Hematopoietic multipotent progenitor cell treated with erythropoietin and hydrocortisone succinate and interleukin-3 and kit ligand, for 17 days (in vitro differentiated cells): ENCODE measurements at places on chromosomes 3 and 15.

DNA sequence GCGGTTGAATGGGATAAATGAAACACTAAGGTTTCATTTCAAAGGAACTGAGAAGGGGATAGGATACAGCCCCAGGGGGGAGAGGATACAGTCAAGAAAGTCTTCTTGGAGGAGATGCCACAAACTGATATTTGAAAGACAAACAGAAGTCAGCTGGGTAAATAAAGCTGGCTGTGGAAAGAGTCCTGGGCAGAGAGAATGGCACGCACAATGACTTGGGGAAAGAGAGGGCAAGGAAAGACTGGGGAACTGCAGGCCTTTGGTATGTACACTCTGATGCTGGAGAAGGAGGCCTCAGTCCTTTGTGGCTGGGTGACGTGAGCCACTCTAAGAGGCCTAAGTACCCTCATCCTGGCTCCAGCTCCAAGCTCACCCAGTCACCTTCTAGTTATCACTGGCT is 45.2 kb upstream of the LMCD1 start:
- DNase-seq = no peak

DNA sequence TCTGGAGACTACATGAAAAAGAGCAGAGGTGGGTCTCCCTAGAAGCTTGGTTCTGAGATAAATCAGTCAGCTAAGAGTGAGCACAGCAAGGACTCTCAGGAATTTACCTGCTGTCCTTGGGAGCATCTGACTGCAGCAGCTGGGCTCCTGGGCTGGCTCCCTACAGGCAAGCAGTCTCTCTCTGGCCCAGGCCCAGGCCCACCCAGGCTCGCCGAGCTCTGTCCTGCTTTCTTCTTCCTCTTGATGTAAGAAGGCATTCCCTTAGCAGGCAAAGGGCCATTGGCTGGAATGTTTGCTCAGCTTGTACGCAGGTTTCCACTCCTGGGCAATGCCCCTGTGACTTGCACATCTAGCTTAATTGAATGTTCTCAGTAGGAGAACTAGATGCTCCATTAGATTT is 4.3 kb upstream of the RBP2 start:
- no peak for DNase-seq

GRCh38 chr15:74220475-74221248 is 15.5 kb upstream of the CCDC33 start:
- no peak for DNase-seq

DNA sequence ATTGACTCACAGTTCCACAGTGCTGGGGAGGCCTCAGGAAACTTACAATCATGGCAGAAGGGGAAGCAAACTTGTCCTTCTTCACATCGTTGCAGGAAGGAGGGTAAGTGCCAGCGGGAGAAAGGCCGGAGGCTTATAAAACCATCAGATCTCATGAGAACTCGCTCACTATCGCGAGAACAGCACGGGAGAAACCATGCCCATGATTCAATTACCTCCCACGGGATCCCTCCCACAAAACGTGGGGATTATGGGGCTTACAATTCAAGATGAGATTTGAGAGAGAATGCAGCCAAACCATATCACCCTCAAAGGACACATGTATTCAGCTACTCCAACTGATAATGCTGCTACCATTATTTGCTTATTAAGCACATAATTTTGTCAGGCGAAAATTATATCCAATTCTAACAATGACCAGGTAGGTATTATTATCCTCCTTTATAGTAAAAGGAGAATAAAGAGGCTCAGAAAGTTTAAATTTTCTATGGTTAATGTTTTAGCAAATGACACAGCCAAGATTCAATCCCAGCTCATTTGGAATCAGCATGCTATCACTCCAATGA is 327.2 kb upstream of the CDIN1 start:
- no peak for DNase-seq

GRCh38 chr15:27324886-27325615 is 354.1 kb downstream of the GABRG3 start:
- DNase-seq = no peak

- DNase-seq = no peak
These were observed 177.6 kb downstream of the GOLIM4 start for GRCh38 chr3:167918008-167918596.

- no peak for DNase-seq
These were observed 35.1 kb downstream of the P2RY1 start for GRCh38 chr3:152870027-152870426.

- DNase-seq = no peak
These were observed 140.4 kb downstream of the SRGAP3 start for GRCh38 chr3:9108876-9109567.

DNA sequence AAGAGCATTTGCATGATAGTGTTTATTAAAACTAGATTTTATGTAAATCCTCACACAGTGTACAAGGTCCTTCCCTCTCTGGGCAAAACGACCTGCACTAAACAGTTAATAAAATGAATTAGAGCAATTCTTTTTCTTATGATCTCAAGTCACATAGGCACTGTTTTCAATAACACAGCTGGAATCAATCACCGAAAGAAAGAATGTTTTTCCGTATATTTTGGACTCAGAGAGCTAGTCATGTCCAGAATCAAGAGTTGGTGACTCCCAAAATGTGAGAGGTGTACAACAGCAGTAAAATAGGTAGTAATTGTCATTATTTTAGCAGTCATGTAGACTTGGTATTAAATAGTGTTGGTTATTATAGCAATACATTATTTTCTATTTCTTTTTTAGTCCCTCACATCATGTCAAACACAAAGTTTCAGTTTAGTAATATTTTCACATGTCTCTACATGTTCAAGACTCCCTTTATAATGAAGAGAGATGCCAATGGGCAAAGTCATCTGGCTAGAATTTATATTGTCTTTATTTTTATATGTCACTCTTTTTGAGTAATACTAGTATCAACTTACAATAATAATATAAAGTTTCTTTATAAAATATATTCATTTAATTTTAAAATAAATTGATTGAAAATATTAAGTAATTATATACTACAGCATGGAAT is 448.6 kb upstream of the CDIN1 start:
- no peak for DNase-seq

- DNase-seq = no peak
These were observed 181.0 kb upstream of the ANKRD28 start for GRCh38 chr3:15978801-15979200.

- no peak for DNase-seq
These were observed 64.3 kb downstream of the EOMES start for GRCh38 chr3:27657871-27658270.

DNA sequence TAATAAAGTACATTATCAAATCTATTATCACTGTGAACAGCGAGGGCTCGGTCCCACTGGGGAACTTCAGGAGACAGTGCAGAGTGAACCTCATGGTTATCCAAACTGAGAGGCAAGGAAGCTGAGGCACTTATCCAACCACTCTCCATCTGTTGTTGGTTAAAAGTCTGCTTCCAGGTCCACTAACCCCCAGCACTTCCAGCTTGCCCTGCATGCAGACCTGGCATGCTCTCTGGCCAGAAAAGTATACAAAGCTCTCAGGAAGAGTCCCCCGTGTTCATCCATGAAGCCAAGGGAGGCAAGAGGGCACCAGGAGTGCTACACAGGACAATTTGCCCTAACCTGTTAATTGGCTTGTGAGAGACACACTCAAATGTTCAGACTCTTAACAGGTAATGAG is 36.0 kb downstream of the FBN1 start:
- no peak for DNase-seq

DNA sequence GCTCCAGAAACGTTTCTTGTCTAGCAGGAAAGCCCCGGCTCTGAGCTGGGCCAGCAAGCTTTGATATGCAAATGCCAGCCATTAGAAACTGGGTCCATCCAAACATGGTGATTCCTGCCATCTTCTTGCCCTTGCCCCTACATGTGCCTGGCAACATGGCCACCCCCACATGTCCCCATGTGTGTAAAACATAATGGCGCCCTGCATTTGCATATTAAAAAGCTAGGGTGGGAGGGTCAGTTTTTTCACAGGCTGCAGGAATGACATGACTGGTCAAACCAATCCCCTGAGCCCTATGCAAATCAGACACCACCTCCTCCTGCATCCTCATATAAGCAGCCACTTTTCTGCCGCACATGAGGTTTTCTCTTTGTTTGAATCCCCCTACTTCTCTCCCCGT is 21.2 kb downstream of the GPR156 start:
- DNase-seq = no peak

DNA sequence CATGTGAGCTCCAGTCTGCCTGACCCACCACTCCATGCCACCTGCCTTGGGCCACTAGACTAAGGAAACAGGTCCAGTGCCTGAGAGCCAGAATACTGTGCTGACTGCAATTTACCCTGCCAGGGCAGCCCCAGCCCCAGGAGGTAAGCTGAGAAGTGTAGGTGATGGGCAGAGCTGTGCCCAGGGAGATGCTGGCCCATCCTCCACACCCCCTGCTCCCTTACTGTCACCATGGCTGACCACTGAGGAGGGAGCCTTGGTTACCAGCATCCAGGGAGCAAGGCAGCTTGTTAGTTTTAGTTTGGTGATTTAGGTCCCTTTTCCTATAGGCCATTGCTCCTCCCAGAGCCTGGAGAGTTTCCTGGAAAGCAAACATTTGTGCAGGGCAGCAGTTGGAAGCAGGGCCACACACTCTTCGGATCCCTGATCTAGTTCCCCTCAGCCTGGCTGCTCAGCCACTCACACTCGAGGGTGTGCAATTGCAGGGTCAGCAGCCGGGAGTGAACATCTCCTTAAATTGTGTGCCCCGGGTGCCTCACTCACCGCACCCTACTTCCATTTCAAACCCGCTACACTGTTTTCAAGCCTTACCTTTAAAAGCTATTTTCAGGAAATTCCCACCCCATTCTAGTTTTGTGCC is 2.0 kb downstream of the GALNT15 start:
- DNase-seq = no peak

GRCh38 chr3:160278210-160278609 is 53.0 kb downstream of the C3orf80 start:
- DNase-seq = no peak

- DNase-seq = no peak
These were observed 65.7 kb downstream of the OCA2 start for GRCh38 chr15:28033443-28033842.

DNA sequence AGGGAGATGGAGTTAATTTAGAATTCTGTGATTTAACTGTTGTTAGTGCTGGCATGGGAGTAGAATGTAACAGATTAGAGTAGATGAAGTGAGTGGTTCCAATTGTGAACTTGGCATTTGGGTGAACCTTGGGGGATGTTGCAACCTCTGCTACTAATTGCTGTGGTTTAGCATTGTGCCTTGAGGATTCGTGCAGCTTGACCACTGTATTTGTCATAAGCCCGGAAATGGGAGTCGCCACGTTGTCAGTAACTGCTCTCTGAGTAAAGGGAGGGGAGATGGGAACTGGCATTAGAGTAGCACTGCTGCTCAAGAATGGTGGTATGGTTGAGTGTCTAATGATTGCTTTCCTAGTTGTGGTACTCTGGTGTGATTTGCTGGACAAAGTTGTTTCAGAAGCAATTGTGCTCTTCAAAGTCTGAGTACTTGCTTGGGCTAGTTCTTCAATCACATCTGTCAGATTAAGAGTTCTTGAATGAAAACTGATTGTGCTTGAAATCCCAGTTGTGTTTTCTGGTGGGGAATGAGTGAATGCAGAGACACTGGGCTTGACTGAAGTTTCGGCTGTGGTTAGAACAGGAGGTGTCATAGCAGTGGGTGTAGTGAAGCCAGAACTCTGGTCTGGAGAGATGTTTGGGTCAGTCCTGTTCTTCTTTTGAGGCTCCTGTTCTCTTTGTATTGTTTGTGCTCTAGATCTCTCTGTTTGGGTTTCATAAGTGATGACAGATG is 15.4 kb downstream of the IGSF10 start:
- no peak for DNase-seq

GRCh38 chr15:77040673-77041072 is 30.2 kb downstream of the TSPAN3 start:
- DNase-seq = no peak

DNA sequence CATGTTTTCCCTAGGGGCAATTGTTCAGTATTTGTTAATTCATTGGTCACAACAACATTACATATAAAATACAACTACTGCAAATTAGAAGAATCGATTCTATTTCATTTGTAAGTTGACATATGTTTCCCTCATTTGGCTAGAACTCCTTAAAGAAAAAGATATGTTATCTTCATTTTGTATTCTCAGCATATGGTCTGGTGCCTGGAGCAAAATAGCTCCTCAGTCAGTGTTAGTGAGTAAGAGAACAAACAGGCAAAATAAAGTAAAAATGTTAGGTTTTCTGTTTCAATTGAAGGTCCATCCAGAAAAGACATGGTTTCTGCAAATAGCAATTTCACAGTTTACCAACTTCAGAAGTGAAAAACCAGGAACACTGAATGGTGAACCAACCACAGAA is 1343.1 kb downstream of the ROBO1 start:
- DNase-seq = no peak
